Vagina (tissue), 2 donors: ENCODE measurements at places on chromosomes 2 and 18. TPM values are rescaled to one million over a fixed set of nuclear protein-coding genes. Genes with fewer than 3 reads are reported as not detected.

GRCh38 chr18:35653392-35654135 is 72.0 kb downstream of the GALNT1 start:
- DNase-seq, result no peak

DNA sequence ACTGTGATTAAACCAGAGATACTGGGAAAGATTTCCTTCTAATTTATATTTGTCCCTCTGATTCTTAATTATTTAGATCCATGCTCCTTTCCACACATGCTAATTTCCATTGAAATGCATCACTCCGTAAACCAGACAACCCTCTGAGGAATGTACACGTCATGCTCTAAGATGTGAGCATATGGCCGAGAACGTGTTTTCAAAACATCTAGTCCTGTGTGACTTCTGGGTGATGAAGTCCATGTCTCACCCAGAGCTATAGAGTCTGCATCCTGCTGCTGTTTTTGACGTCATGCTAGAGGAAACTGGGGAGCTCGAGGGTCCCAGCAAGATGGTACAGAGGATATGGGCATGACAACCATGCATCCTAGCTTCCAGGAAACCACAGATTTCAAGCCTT is 53.6 kb downstream of the CAPN13 start:
- no peak for DNase-seq

DSG1 gene
- 122 TPM for total RNA-seq

AMER3 gene
- not detected for total RNA-seq

DNA sequence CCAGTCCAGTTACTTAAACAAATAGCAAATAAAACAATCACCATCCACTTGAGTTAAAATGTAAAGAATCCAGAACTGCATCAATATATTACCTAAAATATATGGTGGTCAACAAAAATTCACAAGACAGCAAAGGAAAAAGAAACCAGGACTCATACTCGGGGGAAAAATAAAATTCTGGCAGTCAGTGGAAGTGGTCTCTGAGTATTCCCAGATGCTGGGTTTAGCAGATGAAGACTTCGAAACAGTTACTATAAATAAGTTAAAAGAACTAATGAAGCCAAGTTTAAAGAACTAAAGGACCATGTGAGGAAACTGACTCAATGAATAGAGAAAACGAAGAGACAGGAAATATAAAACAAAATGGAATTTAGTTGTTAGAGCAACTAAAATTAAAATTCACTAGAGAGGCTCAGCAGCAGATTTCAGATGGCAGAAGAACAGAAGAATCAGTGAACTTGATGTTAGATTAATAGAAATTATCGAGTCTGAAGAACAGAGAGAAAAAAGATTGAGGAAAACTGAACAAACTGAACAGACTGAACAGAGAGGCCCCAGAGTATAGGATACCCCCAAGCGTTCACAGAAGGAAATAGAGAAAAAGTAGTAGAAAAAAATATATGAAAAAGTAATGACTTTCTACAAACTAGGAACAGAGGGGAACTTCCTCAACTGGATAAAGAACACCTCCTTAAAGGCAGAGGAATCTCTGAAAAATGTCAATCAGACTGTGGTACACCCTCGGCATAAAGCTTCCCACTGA is 27.9 kb downstream of the MGAT4A start:
- no peak for DNase-seq
